ENCODE measurements at places on chromosomes 5 and 9.

- no peak for DNase-seq
Observed at GRCh38 chr5:135264451-135265440, 134.3 kb downstream of the MACROH2A1 start.

- no peak for DNase-seq
Observed at GRCh38 chr9:18614651-18615050, 140.7 kb downstream of the ADAMTSL1 start.

GRCh38 chr5:115869256-115869795 lies 27.6 kb downstream of the AP3S1 start:
- no peak for DNase-seq

- DNase-seq = no peak
Observed at GRCh38 chr5:102200861-102201260, 95.2 kb downstream of the SLCO4C1 start.

GRCh38 chr9:134775081-134775951 lies 105.3 kb upstream of the FCN2 start:
- DNase-seq = no peak

DNA sequence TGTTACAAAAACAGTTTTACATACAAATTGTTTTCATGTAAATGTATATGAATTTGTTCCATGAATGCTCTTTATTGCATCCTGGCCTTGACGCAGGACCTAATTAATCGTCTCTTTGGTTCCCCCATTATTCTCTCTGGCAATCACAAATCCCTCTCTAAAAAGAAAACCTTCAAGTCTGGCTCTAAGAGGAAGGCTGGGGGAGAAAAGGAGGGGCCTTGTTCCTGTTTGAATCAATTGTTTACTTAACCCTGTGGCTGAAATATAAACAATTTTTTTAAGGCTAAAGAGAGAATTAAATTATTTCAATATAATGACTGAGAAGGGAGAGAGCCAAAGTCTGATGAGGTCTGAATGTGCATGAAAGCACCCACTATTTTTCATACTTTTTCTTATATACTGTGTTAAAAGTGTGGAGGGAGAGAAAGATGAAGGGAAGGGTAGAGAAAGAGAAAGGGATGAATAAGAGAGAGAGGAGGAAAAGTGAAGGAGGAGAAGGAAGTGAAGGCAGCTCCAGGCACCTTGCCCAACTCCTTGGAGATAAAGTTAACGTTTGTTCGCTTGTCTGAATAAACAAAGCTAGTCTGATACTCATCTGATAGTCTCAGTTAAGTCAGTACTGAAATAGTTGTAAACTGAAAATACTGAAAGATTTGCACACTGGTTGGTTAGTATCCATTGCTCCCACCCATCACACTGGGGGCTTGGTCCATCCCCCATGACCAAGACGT lies 116.4 kb upstream of the SPDL1 start:
- DNase-seq = no peak

GRCh38 chr5:3564827-3565518 lies 30.7 kb upstream of the IRX1 start:
- no peak for DNase-seq

GRCh38 chr5:125175348-125176004 lies 429.0 kb upstream of the ZNF608 start:
- no peak for DNase-seq

DNA sequence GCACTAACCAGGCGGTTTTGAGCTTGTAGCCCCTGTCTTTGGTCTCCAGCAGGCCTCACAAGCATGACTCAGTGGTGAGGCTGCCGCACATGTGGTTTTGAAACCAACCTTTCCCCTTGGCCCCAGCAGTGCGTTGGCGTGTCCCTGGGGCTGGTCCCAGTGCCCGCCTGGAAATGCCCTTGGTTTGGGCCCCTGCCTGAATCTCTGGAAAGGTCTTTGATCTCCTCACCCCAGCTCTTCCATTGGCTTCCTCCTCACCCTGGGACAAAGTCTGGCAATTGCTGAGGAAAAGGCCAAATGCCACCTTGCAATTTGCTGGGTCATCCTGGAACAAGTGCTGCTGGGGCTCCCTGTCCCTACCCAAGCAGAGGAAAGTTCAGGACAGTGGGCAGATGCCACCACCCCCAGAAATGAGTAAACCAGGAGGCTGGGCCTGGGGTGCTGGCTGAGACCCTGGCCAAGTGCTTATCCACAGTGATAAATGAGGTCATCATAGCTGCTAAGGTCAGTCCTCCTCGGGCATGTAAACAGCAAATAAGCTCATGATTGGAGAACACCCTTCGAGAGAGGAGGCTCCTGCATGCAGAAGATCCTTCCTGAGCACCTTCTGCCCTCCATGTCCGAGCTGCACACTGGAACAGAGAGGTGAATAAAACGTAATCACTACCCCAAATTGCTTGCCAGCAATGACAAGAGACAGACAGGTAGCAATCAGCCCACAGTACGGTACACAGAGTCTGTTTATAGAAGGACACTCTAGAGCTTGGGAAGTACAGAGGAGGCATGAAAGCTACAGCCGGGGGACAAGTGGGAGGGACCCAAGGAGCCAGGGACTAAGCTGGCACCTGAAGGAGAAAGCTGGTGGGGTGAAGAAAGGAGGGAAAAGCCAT lies 98.9 kb upstream of the CPEB4 start:
- DNase-seq = peak; percentile 93

GRCh38 chr9:15469406-15469805 lies 41.4 kb downstream of the PSIP1 start:
- no peak for DNase-seq

GRCh38 chr9:114691956-114692295 lies 9.9 kb upstream of the TEX48 start:
- no peak for DNase-seq
